Natural killer cell (primary cell): ENCODE measurements at places on chromosomes 2 and 18. TPM values are rescaled to one million over a fixed set of nuclear protein-coding genes. Genes with fewer than 3 reads are reported as not detected.

DNA sequence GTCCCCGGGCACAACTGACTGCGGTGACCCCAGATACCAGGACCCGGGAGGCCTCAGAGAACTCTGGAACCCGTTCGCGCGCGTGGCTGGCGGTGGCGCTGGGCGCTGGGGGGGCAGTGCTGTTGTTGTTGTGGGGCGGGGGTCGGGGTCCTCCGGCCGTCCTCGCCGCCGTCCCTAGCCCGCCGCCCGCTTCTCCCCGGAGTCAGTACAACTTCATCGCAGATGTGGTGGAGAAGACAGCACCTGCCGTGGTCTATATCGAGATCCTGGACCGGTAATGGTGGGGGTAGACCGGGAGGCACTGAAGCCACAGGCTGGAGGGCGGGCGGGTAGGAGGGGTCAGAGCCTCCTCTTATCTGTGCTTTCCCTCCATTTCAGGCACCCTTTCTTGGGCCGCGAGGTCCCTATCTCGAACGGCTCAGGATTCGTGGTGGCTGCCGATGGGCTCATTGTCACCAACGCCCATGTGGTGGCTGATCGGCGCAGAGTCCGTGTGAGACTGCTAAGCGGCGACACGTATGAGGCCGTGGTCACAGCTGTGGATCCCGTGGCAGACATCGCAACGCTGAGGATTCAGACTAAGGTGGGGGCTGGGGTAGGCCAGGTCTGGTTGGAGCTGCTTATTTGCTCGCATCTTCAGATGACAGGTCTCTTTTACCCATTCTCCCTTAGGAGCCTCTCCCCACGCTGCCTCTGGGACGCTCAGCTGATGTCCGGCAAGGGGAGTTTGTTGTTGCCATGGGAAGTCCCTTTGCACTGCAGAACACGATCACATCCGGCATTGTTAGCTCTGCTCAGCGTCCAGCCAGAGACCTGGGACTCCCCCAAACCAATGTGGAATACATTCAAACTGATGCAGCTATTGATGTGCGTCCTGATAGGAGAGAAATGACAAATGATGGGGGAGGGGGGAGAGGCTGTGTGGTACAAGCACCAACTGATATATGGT is 780 bp downstream of the HTRA2 start:
- DNase-seq = peak; percentile 81
- H3K36me3 ChIP-seq = peaks cover 40% of the 10 kb centered on the region
- no peaks in the 10 kb centered on the region for H3K27me3 ChIP-seq
- peak overlapping the region; percentile 95 for H3K27ac ChIP-seq
- peak overlapping the region; percentile 92 for H3K4me3 ChIP-seq

GRCh38 chr2:64787019-64787365 is 133.3 kb upstream of the SERTAD2 start:
- H3K4me3 ChIP-seq = no peak overlapping the region
- no peaks in the 10 kb centered on the region for H3K27me3 ChIP-seq
- no peaks in the 10 kb centered on the region for H3K36me3 ChIP-seq
- H3K4me1 ChIP-seq = peaks cover 4% of the 10 kb centered on the region
- no peak overlapping the region for H3K27ac ChIP-seq

DNA sequence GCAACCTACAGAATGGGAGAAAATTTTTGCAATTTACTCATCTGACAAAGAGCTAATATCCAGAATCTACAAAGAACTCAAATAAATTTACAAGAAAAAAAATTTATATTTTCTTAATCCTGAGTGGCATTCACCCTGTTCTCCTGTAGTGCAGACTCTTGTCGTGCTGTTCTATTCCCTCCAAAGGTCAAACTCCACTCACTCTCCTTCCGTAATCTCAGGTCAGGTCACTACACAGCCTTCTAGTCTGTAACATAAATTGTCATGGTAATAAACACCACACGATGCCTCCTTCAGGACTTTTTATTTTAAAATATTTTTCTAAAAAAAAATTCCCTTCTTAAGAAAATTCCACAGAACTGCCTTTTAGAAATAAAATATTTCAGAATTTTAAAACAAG is 417.9 kb upstream of the GCFC2 start:
- no peak overlapping the region for H3K27ac ChIP-seq
- no peaks in the 10 kb centered on the region for H3K27me3 ChIP-seq
- no peaks in the 10 kb centered on the region for H3K4me1 ChIP-seq
- H3K36me3 ChIP-seq = no peaks in the 10 kb centered on the region
- no peak for DNase-seq

Gene PCBP1
- total RNA-seq = 329 TPM

GRCh38 chr2:126664234-126664633 is 8.3 kb downstream of the GYPC start:
- H3K27ac ChIP-seq = peak overlapping the region; percentile 59
- H3K4me1 ChIP-seq = peaks cover 67% of the 10 kb centered on the region
- no peak for DNase-seq
- H3K36me3 ChIP-seq = peaks cover 6% of the 10 kb centered on the region
- H3K27me3 ChIP-seq = no peaks in the 10 kb centered on the region

DNA sequence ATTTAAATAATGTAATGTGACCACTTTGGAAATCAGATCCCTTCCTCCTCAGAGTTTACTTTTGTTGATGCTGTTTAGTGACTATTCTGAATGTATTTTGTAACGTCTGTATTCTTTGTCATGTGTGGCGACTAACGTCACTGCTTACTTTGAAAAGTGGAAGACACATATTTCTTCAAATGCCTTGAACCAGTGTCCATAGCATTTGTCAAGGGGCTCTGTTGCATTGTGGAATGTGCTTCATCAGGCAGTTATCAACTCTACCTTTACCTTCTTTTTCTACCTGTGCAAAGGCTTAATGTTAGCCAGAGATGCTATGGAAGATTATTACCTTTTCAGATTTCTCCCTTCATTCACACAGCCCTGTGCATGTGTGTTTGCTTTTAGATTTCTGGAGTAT is 162.4 kb downstream of the ZNF407 start:
- H3K4me1 ChIP-seq = no peaks in the 10 kb centered on the region
- H3K4me3 ChIP-seq = no peak overlapping the region
- no peak overlapping the region for H3K27ac ChIP-seq
- no peaks in the 10 kb centered on the region for H3K27me3 ChIP-seq
- DNase-seq = no peak

- H3K27me3 ChIP-seq = no peaks in the 10 kb centered on the region
- no peak overlapping the region for H3K27ac ChIP-seq
- no peak overlapping the region for H3K4me3 ChIP-seq
- DNase-seq = no peak
- H3K36me3 ChIP-seq = no peaks in the 10 kb centered on the region
These were observed 69.3 kb downstream of the TIMM21 start for GRCh38 chr18:74217476-74218143.

Gene NT5DC4
- 2.0 TPM for total RNA-seq

- H3K4me3 ChIP-seq = no peak overlapping the region
- no peaks in the 10 kb centered on the region for H3K36me3 ChIP-seq
- no peaks in the 10 kb centered on the region for H3K27me3 ChIP-seq
- no peak for DNase-seq
- H3K27ac ChIP-seq = no peak overlapping the region
- no peaks in the 10 kb centered on the region for H3K4me1 ChIP-seq
These were observed 438.2 kb downstream of the SLC4A3 start for GRCh38 chr2:220065581-220065980.

DNA sequence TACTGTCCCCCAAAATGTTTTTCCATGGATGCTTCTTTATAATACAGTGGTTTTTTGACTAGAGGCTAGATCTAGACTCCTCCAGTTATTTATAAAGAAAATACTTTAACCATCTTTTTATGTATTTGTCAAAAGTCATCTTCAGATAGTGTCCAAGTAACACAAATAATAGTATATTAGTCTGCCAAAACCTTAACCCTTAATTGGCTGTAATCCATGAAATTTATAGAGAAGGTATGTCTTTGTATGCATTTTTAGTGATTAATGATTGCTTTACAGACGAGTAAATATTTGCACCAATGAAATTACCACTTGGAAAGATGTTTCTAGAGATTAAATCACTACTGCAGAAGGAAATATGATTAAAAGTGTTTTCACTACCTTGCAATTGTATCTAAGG is 451.8 kb upstream of the NRXN1 start:
- H3K27me3 ChIP-seq = no peaks in the 10 kb centered on the region
- H3K4me3 ChIP-seq = no peak overlapping the region
- H3K4me1 ChIP-seq = no peaks in the 10 kb centered on the region
- no peak for DNase-seq
- H3K27ac ChIP-seq = no peak overlapping the region

GRCh38 chr2:387980-388421 is 100.1 kb upstream of the ALKAL2 start:
- no peak overlapping the region for H3K27ac ChIP-seq
- H3K4me1 ChIP-seq = peaks cover 7% of the 10 kb centered on the region
- DNase-seq = no peak
- no peaks in the 10 kb centered on the region for H3K36me3 ChIP-seq

Gene TEKT4
- not detected for total RNA-seq

GRCh38 chr2:105257981-105258380 is 16.4 kb downstream of the GPR45 start:
- no peak overlapping the region for H3K27ac ChIP-seq
- H3K27me3 ChIP-seq = no peaks in the 10 kb centered on the region
- DNase-seq = no peak
- H3K4me3 ChIP-seq = no peak overlapping the region

DNA sequence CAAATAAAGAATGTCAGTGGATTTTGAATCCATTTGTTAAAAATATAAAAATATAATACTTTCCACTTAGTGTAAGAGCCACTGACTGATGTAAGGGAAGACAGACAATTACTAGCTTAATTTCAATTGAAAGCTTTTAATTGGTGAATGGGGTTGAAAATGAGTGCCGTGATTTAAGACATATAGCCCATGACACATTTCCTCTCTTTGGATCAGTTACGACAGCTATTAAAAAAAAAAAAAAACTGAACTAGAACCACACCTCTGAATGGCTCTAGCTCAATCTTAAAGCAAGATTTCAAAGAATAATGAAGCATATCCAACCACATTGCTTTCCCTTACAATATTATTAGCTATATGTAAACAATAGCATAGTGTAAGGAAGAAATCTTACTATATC is 44.0 kb downstream of the CIB4 start:
- no peaks in the 10 kb centered on the region for H3K27me3 ChIP-seq
- H3K4me1 ChIP-seq = no peaks in the 10 kb centered on the region
- H3K36me3 ChIP-seq = no peaks in the 10 kb centered on the region
- DNase-seq = no peak
- no peak overlapping the region for H3K4me3 ChIP-seq

Gene ABCB11
- 0.07 TPM for total RNA-seq

DNA sequence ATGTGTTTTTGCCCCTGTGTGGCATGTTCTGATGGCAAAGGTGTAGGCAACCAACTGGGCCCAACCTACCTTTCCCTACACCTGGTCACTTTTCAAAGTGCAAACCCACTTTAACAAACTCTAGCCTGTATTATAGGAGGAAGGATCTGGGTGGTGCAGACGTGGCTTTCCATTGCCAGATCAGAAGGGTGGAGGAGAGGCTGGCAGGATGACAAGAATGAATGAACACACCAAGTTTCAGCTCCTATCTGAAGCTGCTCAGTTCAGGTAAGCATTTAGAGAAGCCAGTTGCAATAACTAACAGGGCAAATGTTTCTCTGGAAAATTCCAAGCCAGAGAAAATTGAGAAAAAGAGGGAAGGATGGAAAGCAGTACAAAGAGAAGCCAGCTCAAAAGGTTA is 707 bp upstream of the SERPINB7 start:
- no peaks in the 10 kb centered on the region for H3K4me1 ChIP-seq
- no peak for DNase-seq
- no peaks in the 10 kb centered on the region for H3K36me3 ChIP-seq
- H3K4me3 ChIP-seq = no peak overlapping the region
- H3K27me3 ChIP-seq = no peaks in the 10 kb centered on the region

Gene AFF3
- 9.6 TPM for total RNA-seq

GRCh38 chr2:189309331-189309730 is 129.8 kb upstream of the COL5A2 start:
- H3K27me3 ChIP-seq = no peaks in the 10 kb centered on the region
- no peak overlapping the region for H3K27ac ChIP-seq
- H3K4me3 ChIP-seq = no peak overlapping the region
- H3K36me3 ChIP-seq = no peaks in the 10 kb centered on the region
- no peaks in the 10 kb centered on the region for H3K4me1 ChIP-seq

DNA sequence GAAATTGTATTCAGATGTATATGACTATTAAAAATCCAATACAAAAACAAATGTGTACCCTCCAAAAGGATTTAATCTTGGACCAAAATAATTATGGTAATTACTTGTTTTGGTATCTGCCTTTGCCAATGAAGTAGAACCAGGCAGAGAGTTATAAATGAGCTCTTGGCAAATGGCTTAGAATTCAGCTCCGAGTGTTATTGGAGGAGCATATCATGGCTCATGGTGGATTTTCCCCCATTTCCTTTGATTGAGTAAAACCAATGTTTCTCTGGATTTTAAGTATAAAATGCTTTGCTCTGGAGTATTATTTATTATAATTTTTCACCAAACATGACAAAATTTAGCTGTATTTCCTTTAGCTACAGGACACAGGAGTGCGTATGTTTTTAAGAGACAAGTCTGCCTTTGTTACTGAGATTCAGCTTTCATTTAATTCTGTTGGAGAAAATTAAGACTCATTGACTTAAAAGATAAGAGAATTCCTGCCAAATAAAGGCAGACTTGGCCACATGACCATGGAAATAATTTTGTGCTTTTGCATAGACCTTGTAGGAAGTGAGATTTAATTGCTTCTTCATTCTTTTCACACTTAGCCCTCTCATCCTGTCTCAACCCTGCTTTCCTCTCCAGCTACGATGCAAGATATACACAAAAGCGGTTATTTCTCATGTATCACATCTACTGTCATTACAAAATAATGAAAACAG is 281.0 kb upstream of the SOX11 start:
- no peaks in the 10 kb centered on the region for H3K27me3 ChIP-seq
- H3K4me3 ChIP-seq = no peak overlapping the region
- H3K4me1 ChIP-seq = no peaks in the 10 kb centered on the region
- H3K36me3 ChIP-seq = no peaks in the 10 kb centered on the region
- no peak overlapping the region for H3K27ac ChIP-seq
- no peak for DNase-seq

Gene ABHD1
- 1.2 TPM for total RNA-seq

- no peaks in the 10 kb centered on the region for H3K27me3 ChIP-seq
- H3K36me3 ChIP-seq = no peaks in the 10 kb centered on the region
- no peaks in the 10 kb centered on the region for H3K4me1 ChIP-seq
- DNase-seq = no peak
These were observed 402.9 kb downstream of the TMEM182 start for GRCh38 chr2:103164748-103165147.

DNA sequence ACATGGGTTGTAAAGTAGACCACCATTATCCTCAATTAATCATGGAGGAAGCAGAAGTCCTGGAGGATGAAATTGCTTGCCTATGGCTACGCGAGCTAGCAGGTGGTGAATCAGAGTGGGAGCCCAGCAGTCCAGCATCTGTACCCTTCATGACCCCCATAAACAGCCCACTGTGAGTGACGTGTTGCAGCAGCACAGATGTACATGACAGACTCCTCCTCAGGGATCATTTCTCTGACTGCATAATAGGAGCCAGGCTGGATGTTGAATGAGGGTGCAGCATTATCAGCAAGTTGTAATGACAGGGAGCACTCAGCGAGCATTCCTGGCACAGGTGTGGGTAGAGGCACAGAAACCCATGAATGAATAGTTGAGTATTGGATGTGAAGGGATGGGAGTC is 339.3 kb downstream of the MYCN start:
- no peaks in the 10 kb centered on the region for H3K4me1 ChIP-seq
- no peak overlapping the region for H3K27ac ChIP-seq
- DNase-seq = no peak
- H3K27me3 ChIP-seq = no peaks in the 10 kb centered on the region
